SHP77 (cell line): ENCODE measurements at places on chromosomes 5 and 9.

DNA sequence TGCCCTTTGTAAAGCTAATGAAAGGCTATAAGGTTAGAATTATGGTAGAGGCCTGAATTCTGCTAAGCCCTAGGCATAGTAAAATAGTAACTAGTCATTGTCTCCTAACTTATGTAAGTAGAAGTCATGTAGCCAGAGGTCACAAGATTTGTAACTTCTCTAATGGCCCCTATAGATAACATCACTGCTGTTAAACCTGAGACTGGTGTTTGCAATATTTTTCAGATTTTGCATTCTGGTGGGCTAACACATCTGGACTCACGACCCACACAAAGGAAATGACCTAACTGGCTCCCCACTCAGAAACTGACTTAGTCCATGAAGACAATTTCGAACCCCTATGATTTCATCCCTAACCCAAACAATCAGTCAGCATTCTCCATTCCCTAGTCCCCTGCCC is 37.2 kb upstream of the TTC39B start:
- no peak for DNase-seq

DNA sequence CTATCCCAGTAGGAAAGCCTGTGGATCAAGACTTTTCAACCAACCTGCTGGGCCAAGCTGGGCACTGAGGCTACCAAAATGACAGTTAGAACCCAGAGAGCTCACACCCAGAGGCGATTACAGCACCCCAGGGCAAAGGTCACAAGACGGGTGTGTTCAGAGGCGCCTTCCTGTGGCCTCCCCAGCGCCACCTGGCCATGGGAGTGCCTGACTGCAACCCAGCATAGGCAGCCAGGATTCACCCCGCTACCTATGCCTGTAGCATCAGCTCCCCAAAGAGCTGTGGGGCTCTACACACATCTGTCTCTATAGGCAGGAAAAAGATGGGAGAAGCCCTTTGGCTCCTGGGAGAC is 33.5 kb downstream of the PDGFRB start:
- no peak for DNase-seq

DNA sequence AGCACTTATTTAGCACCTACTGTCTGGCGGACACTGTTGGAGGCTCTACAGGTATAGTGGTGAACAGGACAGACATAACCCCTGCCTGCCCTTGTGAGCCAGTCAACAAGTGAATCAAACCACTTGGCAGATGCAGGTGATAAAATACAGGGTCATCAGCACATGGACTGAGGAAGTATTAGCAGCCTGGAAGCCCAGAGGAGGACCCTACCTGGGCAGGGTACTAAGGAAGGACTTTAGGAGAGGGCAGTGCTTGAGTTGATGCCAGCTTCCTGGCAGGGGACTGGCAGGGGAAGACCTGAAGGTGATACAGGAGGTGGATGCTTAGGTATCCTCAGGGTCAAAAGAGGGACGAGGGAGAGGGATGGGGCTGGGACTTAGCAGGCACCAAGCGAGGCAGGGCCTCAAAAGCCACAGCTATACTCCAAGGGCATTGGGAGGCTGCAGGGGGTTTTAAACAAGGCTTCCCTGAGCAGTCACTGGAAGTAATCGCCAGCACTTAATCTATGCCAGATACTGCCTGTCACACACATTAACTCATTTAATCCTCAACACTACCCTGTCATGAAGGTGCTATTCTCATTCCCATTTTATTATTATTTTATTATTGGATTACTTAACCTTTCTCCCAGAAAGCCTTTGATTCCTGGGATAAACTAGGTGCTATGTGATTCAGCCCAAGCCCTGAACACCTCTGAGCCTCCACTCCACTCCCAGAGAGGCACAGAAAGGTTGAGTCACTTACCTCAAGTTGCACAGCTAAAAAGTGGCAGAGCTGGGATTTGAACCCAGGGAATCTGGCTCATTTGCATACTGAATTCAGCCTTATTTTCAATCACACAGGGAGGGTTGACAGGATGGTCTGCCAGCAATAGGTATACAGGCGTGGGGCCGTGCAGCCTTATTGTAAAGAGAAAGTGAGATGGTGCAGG is 63.8 kb upstream of the ORM1 start:
- DNase-seq, result no peak

DNA sequence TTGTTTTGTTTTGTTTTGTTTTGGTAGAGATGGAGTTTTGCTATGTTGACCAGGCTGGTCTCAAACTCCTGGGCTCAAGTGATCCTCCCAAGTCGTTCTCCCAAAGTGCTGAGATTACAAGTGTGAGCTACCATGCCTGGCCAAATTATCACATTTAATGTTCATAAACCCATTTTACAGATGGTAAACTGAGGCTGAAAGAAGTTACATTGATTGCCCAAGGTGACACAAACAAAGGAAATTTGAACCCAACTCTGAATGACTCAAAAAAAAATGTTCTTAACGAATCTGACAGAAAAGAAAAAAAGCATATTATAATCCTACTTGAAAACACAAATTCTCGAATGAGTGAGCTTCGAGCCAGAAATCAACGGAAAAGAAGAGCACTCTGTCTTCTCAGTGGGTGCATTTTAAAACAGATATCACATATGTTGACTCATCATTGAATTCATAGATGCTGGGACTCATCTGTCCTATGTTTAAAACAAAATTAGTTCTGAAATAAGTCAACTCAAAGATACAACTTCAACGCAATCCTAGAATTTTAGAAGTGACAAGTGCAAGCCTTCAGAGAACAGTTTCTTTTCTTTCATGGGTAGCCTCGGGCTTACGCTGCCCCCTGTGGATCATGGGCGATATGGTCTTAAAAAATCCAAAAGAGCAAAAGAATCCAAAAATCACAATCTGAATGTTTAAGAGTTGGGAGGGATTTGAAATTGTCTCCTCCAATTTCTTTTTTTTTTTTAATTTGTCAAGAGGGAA is 28.4 kb downstream of the TIMD4 start:
- no peak for DNase-seq

GRCh38 chr5:142686968-142687367 is 1.1 kb upstream of the FGF1 start:
- no peak for DNase-seq

DNA sequence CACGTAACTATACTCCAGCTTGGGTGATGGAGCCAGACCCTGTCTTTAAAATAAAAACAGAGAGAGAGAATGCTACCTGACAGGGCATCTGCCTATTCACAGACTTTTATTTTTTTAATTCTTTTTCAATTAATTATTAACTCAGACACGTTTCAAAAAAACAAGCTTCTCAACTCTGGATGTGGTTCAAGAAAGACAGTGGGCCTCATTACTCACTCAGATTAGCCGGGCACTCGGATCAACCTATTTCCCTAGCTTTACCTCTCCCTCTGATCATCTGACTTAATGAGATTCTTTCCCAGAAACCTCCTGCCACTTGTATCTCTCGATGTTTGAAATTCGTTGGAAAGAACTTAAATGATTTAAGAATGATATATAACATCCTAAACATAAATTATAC is 134.1 kb downstream of the TRPM6 start:
- DNase-seq, result no peak

- DNase-seq, result no peak
Observed at GRCh38 chr5:86909418-86910295, 291.9 kb downstream of the COX7C start.

- DNase-seq, result no peak
Observed at GRCh38 chr9:96616817-96617438, 2.7 kb downstream of the CDC14B start.

DNA sequence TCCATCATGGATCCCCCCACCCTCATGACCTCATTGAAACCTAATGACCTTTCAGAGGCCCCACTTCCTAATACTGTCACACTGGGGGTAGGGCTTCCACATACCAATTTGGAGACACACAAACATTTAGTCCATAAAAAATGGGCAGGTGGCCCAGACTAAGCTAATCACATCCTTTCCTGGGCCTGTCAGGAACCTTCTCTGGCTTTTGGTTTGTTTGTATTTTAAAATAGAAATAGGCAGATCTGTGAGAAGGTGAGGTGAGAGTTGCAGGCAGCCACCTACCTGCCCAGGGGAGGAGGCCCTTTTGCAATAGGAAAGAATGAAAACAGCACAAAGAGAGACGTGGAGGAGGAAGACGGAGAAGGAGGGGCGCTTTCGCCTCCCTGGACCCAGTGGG is 90.2 kb upstream of the BOD1 start:
- DNase-seq, result no peak

DNA sequence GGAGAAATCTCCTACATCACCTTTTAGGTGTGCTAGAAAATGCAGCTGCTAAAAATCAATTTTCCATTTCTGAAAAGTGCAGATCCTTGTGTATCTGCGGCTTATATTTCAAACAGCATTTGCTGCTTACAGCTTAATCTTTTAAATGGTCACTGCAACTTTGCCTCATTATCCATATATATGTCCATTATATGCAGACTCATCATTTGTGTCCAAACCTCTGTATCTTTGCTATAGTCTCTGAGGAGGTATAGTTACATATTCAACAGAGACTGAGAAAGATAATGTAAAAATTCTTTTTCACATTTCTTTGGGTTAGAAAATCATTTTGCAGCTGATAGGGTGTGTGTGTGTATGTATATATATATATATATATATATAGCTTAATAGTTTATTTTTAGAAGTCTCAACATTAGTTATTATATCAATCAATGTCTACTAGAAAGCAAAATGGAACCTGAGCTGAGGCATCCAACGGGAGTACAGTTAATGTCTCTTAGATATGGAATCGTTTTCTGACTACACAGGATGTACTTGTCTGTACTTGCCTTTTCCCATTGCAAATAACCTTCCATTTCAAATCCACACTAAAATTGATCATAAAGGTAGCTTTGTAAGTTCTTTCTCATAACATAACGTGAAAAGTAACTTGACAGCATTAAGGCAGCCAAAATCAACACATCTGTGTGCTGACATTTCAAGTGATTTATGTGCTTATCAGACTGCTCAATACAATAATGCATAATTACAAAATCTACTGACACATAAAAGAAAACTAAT is 267.0 kb upstream of the HAPLN1 start:
- DNase-seq, result no peak

- DNase-seq, result no peak
Observed at GRCh38 chr5:168796593-168797580, 217.7 kb upstream of the PANK3 start.

DNA sequence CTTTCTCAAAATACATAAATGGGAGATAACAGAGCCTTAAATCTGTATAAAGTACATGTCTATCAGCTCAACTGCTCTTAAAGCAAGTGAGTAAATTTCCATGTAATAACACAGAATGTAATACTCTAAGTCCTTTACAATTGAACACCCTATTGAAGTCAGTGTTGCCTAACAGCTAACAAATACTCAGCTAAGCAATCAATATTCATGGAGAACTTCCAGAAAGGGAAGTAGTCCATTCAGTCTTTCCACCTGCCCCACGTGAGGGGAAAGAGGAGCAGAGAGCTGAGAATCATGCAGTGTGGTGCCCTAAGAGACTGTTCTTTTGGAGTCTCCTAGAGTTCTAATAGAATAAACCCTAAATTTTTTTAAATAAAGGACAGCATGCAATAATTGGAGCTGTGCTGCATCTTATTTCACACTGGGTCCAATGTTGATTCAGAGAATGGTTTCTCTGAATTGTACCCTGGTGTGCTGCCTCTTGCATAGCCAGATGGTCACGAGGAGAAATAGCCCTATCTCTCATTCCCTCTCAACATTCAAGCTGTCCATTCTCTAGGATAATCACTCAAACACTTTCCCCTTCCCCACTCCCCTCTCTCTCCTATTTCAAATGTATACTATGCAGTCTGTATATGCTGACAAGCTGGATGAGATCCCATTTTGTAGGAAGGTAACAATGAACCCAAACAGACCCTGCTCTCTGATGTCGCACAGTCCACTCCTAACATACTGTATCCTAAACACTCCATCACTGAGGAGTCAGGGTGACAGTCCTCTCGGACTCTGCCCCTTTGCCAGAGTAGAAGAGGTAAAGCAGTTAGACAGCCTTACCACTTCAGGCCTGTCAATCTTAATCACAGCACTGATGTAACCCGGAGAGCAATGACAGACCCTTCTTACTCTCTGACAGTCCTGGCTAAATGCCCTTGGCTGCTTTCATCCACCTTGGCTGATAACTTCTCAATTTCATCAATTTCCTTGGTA is 134.8 kb downstream of the EPB41L4A start:
- no peak for DNase-seq

- DNase-seq, result no peak
Observed at GRCh38 chr9:125821078-125821477, 73.9 kb downstream of the PBX3 start.

DNA sequence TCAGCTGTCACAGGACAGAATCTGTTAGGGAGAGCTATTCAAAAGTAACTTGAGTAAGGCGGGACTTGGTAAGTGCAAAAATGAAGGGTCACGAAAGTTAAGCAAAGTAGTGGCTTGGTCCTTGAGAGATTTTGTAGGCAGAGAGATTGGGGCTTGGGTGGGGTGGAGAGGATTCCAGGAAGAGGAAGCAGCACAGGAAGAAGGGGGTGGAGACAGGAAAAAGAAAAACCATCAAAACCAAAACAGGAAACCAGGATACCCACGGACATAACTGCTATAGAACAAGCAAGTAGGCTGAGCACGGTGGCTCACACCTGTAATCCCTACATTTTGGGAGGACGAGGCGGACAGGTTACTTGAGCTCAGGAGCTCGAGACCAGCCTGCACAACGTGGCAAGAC is 3.7 kb downstream of the ROPN1L start:
- DNase-seq, result no peak

- no peak for DNase-seq
Observed at GRCh38 chr5:158140120-158140731, 281.3 kb upstream of the CLINT1 start.

GRCh38 chr9:77161191-77161590 is 16.1 kb upstream of the VPS13A start:
- DNase-seq, result no peak

DNA sequence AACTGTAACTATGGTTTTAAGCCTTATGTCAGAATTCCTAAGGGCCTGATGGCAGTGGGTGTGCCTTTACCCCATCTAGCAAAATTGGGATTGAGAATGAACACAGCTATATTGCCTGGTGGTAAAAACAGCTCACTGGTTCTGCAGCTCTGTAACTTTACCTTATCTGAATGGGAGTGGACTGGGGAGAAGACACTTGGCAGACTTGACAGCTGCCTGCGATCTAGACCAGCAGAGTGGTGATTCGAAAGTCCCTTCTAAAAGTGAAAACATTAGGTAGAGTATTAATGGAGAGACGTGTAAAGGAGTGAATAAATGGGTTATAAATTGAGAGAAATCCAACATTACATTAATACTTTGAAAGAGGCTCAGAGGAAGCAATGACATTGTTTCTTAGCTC is 289.1 kb upstream of the EDIL3 start:
- no peak for DNase-seq

DNA sequence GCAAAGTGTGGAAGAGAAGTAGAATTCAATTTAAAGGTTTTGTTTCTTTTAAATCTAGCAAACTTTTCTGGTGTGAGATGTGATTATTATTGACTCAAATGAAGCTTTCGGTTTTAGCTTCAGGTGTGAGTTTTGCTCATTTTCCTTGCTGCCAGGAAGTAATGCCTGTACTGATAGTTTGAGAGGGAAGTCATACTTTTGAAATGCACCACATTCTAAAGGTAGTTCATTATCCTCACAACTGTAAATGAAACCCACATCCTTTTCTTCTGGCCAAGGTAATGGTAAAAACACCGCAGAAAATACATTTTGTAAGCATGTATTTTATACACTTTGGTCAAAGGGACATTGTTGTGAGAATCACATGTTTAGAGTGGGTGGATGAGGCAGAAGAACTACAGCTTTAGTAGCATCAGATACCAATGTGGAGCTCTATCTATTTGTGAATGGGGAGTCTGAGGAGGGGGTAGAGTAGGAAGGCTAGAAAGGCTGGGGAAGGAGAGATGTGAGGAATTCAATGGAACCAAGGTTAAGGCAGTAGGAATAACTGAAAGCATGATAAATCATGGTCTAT is 167.0 kb upstream of the CDKN2B start:
- no peak for DNase-seq
